ENCODE measurements at places on chromosomes 16 and 17.

- DNase-seq, result no peak
These were observed 101.6 kb upstream of the TOB1 start for GRCh38 chr17:50967795-50968194.

DNA sequence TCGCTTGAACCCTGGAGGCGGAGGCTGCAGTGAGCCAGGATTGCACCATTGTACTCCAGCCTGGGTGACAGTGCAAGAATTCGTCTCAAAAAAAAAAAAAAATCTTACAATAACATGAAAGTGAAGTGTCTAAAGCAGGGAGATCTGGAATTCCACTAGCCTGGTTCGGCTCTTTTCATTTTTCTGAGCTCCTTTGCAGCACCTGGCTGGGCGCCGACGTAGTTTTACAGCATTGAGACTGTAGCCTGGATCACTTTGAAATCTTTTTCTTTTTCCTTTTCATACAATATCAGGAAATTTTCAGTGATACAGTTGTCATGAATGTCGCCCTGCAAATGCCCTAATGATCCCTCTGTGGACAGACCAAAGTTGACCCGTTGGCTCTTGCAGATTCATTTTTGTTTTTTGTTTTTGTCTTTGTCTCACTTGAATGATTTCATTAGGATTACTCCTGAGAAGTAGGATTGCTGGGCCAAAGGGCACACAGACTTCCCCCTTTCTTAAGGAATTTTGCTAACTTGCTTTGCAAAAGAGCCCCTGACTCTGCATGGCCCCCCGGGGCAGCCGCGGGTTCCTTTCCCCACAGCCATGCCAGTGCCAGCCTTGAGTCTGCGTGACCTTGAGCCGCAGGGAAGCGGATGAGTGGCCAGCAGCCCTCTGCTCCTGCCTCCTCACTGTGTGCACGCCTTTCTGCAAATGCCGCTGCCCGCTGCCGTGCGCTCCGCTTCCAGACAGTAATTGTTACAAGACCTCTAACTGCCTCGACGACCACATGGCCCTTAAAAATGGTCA lies 28.0 kb downstream of the CRISPLD2 start:
- no peak for DNase-seq

- peak; percentile 60 for DNase-seq
These were observed 53.1 kb downstream of the MRC2 start for GRCh38 chr17:62680541-62681052.

GRCh38 chr17:63949576-63950250 lies 17.6 kb upstream of the CD79B start:
- no peak for DNase-seq

- DNase-seq, result no peak
These were observed 41.5 kb upstream of the TOM1L1 start for GRCh38 chr17:54859187-54859586.

DNA sequence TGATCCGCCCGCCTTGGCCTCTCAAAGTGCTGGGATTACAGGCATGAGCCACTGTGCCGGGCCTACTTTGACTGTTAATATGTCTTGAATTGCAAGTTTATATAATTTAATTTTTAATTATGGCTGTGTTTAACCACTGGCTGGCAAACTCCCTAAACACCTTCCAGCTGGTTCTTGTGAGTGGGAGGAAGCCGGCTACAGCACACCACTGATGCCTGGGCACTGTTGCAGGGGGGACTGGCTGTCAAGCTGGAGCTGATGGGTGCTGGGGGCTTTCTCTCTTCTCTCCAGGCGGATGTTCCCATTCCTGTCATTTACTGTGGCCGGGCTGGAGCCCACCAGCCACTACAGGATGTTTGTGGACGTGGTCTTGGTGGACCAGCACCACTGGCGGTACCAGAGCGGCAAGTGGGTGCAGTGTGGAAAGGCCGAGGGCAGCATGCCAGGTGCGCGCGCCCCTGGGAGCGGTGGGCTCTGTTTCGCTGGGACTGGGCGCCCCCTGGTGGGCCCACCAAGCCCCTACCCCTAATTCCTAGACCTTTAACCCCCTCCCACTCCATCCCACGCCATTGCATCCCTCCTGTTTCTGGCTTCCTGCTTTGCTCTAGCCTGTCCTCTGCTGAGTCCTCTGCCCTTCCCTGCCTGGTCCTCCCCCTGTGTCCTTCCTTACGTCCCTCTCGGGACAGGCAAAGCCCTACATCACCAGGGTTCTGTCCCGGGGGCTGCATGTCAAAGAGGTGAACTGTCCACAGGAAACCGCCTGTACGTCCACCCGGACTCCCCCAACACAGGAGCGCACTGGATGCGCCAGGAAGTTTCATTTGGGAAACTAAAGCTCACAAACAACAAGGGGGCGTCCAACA lies 9.5 kb downstream of the TBX21 start:
- no peak for DNase-seq

DNA sequence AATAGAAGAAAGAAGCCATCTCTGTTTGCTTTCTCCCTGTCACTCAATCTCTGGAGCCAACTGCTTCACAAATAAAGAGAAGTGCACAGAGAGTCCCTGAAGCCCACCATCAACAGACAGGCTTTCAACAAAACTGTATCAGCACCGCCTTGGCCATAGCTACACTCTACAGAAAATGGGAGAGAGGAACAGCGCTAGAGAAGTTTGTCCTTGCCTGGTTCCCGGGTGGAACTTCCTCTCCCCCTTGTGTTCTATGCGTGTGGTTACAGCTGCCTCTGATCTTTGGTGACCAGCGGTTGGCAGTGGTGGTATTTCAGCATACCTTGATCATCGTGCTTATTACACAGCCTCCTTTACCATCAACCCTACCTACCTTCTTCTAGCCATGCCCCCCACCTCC lies 91.4 kb upstream of the CCL2 start:
- DNase-seq, result peak; percentile 31

GRCh38 chr16:477301-478157 lies 50.0 kb upstream of the CAPN15 start:
- DNase-seq, result peak; percentile 41

GRCh38 chr16:11611871-11612664 lies 25.3 kb upstream of the LITAF start:
- DNase-seq, result no peak

DNA sequence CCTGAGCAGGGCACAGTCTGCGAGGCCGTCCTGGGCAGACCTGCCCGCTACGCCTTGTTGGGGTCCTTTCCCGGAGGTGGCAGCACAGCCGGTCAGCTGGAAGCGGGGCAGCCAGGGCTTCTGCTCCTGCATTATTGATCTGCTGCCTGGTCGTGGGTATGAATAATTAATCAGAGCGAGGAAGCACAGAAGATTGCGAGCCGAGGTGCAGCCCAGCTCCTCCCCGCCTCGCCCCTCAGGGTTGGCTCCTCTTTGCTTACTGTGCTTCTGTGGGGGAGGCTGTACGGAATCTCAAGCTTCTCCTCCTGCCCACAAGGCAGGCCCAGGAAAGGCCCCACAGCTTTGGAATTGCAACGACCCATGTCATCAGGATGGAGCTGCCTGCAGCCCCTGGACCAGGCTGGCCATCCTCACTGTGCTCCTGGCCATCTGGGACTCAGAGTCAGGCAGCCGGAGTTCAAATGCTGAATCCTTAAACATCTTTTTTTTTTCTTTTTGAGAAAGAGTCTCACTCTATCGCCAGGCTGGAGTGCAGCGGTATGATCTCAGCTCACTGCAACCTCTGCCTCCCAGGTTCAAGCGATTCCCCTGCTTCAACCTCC lies 25.6 kb downstream of the TRARG1 start:
- no peak for DNase-seq

- DNase-seq, result no peak
These were observed 26.8 kb downstream of the EFCAB5 start for GRCh38 chr17:29968271-29968670.

- no peak for DNase-seq
These were observed 646.1 kb downstream of the CDH11 start for GRCh38 chr16:64475627-64476351.

- peak; percentile 38 for DNase-seq
These were observed 13.1 kb downstream of the USP7 start for GRCh38 chr16:8950580-8951077.

DNA sequence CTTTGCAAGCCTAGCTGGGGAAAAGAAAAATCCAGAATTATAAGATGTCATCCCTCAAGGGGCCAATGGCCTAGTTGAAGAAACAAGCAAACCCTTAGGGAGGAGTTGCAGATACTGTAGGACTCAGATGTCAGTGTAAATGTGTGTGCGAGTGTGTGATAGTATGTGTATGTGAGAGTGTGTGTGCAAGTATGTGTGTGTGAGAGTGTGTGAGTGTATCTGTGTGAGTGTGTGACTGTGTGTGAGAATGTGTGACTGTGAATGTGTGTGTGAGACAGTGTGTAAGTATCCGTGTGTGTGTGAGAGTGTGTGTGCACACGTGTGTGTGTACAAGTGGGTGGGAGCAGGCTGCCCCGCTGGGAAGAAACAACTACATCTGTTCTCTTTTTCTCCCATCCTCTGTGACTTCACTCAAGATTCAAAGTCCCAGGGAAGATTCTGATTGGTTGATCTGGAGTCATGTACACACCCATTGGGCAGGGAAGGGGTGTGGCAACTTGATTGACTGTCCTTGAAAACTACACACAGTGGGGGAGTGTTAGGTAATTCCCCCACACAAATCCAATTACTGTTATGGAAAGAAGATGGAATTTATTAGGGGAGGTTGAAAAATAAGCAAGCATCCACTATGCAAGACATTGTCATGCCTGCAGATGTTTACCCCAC lies 40.7 kb downstream of the IRX3 start:
- DNase-seq, result no peak

GRCh38 chr16:65688301-65688700 lies 566.4 kb upstream of the CDH11 start:
- DNase-seq, result no peak

- peak; percentile 23 for DNase-seq
These were observed 757 bp downstream of the ORMDL3 start for GRCh38 chr17:39926588-39927100.

- no peak for DNase-seq
These were observed 69.9 kb downstream of the ABR start for GRCh38 chr17:1109606-1110540.

DNA sequence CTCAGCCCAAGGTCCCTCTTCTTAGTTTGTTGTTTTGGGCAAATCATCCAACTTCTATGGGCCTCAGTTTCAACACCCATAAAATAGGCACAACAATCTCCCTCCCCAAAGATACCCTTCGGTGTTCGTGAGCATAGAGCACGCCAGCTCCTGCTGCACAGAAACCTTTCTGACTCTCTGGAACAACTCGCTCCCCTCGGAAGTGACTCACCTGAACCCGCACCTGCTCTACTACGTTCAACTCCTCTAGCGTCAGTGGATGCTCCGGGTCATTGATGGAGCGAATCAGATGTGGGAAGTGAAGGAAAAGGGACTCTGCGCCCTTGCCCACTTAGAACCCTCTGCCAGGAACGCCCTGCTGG lies 445 bp downstream of the CIAO2B start:
- DNase-seq, result peak; percentile 14

DNA sequence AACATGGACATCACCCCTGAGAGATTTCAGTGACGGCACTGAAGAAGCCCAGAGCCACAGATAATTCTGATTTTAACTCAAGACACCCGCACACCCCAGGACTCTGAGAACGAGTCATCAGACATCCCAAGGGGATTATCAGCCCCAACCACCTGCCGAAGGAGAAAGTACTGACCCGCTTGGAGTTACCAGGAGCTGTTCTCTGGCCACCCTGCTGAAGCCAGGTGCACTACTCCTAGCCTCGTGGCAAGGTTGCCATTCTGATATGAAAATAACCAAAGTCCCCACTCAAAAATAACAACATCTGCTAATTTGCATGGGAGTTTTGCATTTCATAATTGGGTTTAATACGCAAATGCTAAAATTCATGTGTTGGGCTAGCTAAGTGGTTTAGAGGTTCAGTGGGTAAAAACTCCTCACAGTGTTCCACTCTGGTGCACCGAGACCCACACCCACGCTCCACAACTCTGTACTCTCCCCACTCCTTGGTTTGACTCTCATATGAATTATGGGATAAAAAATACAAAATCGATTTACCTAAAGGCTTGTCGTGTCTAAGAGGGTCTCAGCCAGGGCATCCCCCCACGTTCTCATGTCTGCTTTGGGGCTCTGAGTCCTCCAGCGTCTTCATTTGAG lies 143.0 kb upstream of the NOL11 start:
- DNase-seq, result no peak

DNA sequence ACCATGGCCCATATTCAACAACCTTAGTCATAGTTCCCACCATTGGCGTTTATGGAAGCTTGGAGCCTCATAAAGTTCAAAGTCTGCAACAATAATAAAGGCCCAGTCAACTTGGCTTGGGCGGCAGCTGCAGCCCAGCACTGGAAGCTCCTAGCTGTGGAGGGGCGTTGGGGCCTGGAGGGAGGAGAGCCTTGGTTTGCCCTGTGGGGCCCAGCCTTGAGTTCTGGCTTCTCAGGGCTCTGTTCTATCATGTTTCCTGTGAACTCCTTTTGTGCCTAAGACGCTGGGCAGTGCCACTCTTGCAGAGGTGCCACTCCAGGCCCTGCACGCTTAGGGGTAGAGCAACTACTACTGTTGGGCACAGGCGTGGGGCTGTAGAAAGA lies 927 bp upstream of the ENGASE start:
- DNase-seq, result no peak

- DNase-seq, result no peak
These were observed 89.9 kb downstream of the IRF8 start for GRCh38 chr16:85988723-85989313.

- DNase-seq, result no peak
These were observed 118.7 kb upstream of the NUDT7 start for GRCh38 chr16:77603656-77604055.

GRCh38 chr16:48280546-48280945 lies 33.2 kb upstream of the ABCC11 start:
- no peak for DNase-seq

Measured in fibroblast of mammary gland (primary cell).